SIG-M5 (cell line): ENCODE measurements at places on chromosomes 5 and 9.

DNA sequence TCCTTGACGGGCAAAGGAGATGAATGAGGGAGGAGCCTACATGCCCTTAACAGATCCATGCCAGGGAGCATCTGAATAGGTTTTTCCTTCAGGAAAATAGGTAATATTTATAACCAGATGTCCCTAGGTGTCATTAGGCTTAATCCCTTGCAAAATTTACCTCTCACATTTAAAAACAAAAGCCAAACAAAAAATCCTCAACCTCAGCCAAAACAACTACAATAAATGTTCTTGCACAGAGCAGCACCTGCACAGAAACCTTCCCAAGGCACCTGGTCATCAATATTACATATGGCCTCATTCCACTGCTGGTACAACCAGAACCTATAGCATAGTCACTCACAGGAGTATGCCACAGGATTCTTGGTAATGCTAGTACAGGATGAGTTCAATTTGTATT lies 30.1 kb downstream of the SLC38A9 start:
- DNase-seq: no peak

DNA sequence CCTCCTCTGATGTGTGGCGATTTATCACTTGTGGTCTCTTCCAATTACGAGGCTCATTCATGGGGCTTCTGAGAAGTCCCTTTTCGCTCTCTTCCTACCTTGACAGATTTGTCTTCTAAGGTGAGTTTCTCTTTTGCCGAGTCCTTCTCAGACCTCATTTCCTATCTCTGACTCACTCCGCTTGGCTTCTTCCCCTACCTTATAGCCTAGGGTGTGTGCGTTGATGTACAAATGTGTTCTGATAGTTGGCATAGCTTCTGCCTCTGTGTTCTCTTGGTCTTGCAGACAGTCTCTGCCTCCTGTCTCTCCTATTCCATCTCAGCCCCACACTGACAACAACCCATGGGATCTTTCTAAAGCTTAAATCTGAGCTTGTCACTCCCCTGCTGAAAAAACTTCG lies 56.9 kb upstream of the SHB start:
- no peak for DNase-seq

DNA sequence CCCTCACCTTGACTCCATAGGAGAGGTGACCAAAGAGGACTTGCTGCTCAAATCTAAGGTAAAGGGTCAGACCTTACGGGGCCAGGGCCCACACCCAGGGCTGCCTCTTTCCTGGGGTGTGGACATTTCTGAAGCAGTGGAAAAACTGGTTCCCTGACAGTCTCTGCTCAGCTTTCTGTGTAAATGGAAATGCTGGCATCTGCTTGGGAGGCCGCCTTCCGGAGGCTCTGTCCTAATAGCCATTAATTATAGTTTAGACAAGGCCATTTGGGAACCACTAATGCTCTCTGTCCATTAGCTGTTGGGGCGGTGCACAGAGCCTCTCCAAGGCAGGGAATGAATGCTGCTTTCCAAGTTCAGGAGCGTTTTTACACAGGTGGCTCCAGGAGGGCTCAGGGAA lies 17.3 kb downstream of the USP20 start:
- no peak for DNase-seq

- no peak for DNase-seq
Observed at GRCh38 chr5:139740138-139740991, 55.2 kb upstream of the PSD2 start.

DNA sequence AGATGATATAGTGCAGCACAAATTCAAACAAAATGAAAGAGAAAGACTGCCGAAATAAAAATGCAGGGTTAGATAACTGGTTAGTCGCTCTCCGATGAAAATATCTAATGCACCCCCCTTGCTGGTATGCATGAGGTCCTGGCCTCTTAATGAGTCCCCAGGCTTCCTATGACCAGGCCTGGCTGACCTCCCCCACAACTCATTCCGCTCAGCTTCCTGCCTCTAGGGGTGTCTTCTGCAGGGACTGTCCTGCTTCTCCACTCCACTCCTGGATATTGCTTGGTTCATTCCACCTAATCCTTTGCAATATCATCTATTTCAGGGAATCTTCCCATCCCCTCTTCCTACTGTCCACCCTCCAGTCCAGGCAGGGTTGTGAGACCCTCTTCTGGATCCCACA lies 341.8 kb downstream of the ASTN2 start:
- no peak for DNase-seq

DNA sequence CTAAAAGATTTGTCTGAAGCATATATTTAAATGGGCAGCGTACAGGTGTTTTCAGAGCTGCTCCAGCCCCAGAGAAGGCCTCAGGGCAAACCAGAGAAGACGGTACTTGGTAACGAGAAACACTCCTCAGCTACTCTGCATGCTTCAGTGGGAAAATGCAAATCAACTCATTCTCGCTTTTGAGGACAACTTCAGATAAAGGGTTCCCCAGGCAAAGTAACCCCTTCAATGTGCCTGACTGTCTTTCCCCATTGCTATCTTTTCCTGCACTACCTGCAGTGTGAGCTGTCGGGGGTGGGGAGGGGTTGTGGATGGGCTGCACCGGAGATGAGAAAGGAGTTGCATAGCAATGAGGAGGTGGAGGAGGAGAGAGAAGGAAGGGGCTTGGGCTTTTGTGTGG lies 339.7 kb upstream of the CLINT1 start:
- DNase-seq: no peak

DNA sequence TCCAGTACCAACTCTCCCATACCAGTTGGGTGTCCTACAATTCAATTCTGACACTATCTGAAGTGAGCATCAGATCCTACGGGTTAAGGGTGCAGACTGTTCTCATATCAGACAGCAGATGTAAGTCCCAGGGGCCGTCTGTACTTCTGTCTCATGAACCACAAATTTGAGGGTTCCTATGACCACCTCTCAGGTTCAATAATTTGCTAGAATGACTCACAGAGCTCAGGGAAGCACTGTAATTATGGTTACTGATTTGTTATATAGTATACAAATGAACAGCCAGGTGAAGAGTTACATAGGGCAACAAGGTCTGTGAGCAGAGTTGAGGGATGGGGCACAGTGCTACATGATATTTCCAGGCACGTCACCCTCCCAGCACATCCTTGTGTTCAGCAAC lies 499.1 kb downstream of the DMAC1 start:
- no peak for DNase-seq

GRCh38 chr9:34428325-34428958 lies 29.9 kb downstream of the FAM219A start:
- DNase-seq: no peak

- no peak for DNase-seq
Observed at GRCh38 chr5:33336891-33337636, 103.7 kb upstream of the TARS1 start.
